Cortex of kidney (tissue), 1 donor: ENCODE measurements at places on chromosomes 1 and 21.

GRCh38 chr1:59198564-59198963 lies 98.3 kb upstream of the FGGY start:
- DNase-seq = no peak

DNA sequence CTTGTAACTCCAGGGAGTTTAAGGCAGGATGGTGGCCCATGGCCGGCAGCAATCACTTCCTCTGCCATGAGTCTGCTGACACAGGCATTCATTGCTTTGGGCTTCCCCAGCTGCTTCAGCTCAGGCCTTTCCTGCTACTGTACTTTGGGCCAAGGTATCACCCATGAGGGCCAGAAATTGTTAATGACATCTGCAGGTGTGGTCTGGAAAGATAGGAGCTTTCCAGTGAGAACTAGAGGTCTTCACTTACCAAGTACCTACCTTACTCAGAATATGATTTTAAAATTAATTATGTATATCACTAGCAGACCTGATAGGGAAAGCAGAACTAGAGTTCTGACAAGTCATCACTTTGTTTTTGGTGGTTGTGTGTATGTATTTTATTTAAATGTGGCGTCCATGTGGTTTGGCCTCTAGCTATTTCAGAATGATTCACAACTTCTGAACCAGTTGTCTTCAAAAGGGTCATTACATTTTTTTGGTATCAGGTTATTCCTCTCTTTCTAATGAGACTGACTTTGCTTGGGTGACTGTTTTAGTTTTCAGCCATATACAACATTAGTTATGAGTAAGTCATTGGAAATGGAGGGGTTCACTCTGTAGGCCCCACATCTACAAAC lies 2.7 kb downstream of the RGL1 start:
- no peak for DNase-seq

DNA sequence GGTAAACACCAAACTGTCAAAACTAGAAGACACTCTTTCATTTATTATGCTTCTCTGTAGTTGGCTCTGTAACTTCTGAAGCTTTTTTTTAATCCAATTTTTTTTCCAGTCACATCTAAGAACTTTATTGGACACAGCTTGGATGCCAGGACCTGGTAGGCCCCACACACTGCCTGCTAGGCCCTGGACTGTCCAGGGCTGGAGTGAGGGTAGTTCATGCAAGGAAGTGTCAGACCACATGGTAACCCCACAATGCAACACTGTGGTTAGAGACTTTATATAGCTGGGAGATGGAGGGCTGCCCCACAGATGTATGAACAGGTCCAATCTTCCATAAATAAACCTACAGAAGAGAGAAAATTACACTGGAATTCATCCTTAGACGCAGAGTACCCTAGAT lies 7.1 kb downstream of the SLC2A1 start:
- no peak for DNase-seq

DNA sequence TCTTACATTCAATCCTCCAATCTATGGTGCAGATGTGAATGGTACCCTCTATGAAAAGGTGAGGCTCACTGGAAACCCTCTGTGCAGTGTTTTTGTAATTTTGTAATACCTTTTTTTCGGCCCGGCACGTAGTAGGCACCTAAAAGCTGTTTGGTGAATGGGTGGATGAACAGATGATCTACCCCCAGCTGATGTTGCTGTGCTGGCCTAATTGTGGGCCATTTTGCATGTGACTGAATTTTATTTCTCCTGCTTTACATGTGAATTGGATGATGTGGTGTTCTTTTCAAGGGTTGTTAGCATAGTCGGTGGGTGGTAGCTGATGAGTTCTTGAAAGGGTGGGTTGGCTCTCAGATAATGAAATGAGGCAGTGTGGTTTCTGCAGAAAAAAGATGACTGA lies 10.4 kb downstream of the KDM4A start:
- DNase-seq = no peak

DNA sequence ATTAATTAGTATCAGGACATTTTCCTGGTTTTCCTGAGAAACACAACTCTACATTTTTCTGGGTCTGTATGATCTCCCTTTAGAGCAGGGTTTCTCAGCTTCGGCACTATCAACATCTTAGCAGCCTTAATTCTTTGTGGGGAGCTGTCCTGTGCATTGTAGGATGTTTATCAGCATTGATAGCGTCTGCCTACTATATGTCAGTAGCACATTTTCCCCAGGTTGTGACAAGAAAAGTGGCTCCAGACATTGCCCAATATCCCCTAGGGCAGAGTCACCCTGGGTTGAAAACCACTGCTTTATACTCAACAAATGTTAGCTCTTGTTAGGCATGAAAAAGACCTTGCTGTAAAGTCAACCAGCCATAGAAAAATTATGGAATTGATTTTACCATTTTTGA lies 195.1 kb upstream of the FMN2 start:
- DNase-seq = no peak

GRCh38 chr1:183685112-183685713 lies 32.1 kb upstream of the APOBEC4 start:
- DNase-seq = no peak

DNA sequence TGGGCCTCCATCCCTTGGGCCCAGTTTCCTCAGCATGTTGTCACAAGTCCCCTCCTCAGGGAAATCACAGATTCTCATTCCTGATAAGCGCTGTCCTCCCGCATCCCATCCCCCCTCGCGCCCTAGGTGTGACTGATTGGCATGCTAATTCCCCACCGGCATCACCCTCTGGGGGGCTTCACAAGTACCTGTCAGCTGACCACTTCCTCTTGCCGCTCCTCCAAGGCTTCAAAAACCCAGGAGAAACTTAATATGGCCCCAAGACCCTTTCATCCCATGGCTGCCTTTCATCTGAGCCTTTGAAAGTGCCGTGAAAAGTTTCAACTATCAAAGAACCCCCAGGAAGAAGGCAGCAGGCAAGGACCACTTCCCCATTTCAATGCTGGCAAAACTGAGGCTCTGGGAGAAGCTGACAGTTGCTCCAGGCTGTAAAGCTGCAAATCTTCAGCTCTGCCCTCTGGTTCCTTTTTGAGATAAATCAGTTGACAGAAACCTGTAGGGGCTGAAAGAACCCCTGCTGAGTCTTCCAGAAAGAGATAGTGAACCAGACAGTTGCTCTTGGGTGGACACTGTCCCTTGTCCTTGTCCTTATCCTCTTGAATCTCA lies 12.8 kb upstream of the MIXL1 start:
- DNase-seq = no peak

GRCh38 chr1:116265931-116266863 lies 106.8 kb upstream of the ATP1A1 start:
- DNase-seq = no peak

DNA sequence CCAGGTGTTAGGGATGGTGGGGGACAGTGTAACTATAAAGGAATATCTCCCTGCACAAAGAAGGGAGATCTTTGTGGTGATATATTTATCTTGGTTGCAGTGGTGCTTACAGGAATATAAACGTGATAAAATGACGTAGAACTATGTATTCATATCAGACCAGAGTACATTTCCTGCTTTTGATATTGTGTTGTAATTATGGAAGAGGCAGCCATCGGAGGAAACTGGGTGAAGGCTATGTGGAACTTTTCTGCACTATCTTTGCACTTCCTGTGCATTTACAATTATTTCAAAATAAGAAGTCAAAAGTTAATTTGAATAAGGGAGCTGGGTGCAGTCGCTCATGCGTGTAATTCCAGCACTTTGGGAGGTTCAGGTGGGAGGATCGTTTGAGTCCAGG lies 37.6 kb downstream of the NDUFS5 start:
- no peak for DNase-seq

GRCh38 chr1:237013608-237014007 lies 9.4 kb upstream of the MT1HL1 start:
- no peak for DNase-seq

DNA sequence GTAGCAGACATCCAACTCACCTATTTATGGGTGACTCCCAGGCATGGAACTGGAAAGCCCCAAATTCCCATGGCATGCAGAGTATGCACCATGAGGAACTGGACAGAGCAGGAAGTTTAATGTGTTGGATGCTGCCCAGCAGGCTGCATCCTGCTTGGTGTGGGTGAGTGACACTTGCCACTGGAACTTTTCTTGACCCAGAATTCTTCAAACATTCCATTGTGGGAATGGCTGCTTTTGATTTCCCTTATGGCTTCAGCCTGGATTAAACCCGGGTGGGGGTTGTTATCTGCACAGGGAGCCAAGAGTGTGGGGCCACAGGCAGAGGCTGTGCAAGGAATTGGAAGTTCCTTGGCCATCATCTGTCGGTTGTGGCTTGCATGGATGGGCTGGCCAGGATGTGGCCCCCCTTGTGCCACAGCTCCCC lies 26.9 kb upstream of the BACE2 start:
- no peak for DNase-seq

GRCh38 chr1:41954533-41954944 lies 35.8 kb upstream of the HIVEP3 start:
- no peak for DNase-seq

DNA sequence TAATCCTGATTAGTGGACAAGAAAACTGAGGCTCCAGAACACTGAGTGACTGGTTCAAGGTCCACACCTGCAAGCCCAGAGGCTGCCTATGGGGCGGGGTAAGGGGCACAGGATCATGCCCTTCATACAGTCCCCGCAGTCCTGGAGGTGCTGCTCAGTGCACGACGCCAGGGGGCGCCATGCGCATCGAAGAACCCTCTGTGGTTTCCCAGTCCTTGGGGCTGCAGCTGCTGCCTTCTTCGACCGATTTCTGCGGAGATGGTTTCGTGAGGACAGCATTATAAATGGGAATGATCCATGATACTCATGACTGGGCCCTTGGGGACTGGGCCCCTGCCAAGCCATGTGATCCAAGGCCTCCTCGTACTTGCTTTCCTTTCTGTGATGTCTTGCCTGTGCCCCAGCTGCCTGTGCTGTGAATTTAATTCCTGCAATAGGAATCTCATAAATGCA lies 37.1 kb upstream of the ARHGEF10L start:
- DNase-seq = no peak

DNA sequence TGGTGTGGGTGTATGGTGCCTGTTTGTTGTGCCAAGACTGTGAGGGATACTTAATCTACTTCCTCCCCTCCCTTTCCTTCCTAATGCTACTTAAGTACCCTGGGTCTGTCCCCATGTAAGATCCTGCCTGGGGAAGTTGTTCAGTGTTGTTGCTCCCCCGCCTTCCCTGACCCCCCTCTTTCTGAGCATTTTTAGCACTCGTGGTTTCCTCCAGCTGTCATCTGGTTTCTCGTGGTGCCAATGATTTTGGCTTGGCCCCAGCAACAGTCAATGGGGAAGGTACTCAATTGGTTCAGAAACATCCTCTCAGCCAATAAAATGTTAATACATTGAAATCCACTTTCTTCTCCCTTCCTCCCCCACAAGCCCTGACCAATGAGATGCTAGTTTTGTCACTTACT lies 8.0 kb upstream of the B4GALT3 start:
- no peak for DNase-seq

- no peak for DNase-seq
Observed at GRCh38 chr1:3017440-3018050, 3.7 kb upstream of the ACTRT2 start.

GRCh38 chr1:156436141-156437036 lies 64.2 kb downstream of the MEF2D start:
- no peak for DNase-seq

DNA sequence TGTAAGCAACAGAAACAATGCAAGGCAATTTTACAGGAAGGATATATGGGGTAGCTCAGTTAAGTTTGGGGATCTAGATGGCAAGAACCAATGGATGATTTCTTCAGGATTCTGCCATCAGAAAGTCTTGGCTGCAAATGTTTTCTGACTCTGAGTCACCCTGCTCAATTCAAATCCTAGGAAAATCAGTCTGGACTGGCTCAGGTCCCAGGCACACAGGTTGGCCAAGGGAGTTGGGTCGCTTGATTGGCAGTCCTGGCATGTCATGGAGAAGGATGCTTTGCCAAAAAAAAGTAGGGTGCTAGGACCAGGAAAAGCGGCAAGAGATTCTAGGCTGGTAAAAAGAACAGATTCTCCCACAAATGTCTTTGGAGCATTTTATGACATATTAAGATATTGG lies 28.9 kb upstream of the S1PR1 start:
- no peak for DNase-seq

- DNase-seq = no peak
Observed at GRCh38 chr1:59689730-59690129, 125.0 kb upstream of the HOOK1 start.

- no peak for DNase-seq
Observed at GRCh38 chr1:20405051-20405754, 80.8 kb downstream of the CAMK2N1 start.

- DNase-seq = no peak
Observed at GRCh38 chr1:161021970-161022353, 1.0 kb upstream of the F11R start.
